ENCODE measurements at places on chromosomes 1 and 21.

- no peak for DNase-seq
These were observed 21.5 kb upstream of the ST6GALNAC3 start for GRCh38 chr1:76053021-76053420.

- no peak for DNase-seq
These were observed 27.3 kb downstream of the SPSB1 start for GRCh38 chr1:9319789-9320519.

GRCh38 chr1:115706587-115707425 lies 61.7 kb downstream of the CASQ2 start:
- DNase-seq: peak; percentile 11

- peak; percentile 8 for DNase-seq
These were observed 65.5 kb upstream of the LAPTM5 start for GRCh38 chr1:30822966-30823581.

DNA sequence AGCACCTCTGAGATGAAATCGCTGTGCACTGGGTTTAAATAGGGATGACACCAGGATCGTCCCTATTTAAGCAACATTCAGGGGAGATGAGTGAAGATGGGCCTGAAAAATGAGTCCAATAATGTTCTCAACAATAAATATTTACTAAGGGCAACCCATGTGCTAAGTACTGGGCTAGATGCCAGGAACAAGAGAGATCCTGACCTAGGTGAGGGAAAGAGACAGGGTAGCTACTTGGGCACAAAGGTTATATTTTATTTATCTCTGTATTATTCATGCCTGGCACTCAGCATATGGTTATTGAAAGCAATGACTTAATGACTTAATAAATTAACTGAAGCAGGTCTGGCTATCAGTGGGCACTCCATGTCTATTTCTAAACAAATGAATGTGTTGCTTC lies 27.4 kb upstream of the AVPR1B start:
- DNase-seq: no peak

- DNase-seq: no peak
These were observed 50.8 kb downstream of the CNIH3 start for GRCh38 chr1:224666913-224667312.

DNA sequence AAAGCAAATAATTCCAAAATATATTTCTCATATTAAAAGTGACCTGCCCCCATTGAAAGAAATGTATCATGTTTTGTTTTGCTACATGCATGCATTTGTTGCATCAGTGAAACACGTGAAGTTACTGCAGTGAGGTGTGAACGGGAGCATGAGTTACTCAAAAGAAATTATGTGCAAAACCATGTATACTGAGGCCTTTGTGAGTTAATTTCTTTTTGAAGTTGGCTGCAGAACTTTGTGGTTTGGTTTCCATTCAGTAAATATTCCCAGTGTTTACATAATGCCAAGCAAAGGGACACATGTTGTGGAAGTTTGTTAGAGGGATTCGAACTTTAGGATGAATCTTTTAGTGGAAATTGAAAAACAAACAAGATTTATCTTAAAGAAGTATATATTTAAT lies 619.4 kb upstream of the ADAMTS5 start:
- no peak for DNase-seq

DNA sequence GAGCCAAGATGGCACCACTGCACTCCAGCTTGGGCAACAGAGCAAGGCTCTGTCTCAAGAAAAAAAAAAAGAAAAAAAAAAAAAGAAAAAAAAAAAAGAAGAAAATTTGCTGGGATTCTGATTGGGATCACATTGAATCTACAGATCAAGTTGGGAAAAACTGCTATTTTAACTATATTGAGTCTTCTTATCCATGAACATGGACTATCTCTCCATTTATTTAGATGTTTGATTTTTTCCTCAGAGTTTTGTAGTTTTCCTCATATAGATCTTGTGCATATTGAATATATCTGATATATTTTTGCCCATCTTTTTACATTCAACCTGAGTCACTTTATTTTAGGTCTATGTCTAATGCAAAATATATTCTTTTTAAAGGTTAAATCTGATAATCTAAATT lies 58.3 kb upstream of the B3GALNT2 start:
- no peak for DNase-seq

- no peak for DNase-seq
These were observed 51.8 kb downstream of the DOP1B start for GRCh38 chr21:36208326-36209013.

DNA sequence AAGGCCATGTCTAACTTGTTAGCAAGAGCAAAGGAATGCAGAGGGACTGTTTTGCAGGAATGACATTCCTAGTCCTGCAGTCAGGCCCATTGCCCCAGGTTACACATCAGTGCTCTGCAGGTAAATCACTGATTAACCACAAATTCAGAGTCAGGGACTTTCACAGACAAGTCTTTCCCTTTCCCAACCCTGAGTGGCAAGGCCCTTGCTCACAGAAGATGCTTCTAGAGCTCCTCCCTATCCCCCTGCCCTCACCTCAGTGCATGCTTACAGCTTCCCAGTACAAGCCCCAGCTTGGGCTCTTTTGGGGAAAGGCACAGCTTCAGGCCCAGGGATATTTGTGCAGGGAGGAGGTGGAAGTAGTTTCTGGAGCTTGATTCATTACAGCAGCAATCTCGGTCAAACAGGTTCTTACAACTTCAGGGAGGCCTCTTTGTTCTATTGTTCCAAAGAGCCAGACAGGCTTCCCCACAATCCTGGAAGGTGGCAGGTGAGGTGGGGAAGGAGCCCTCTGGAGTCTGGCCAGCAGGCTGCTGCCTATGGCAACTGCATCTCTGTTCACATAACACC lies 53.9 kb downstream of the CASQ2 start:
- DNase-seq: no peak

DNA sequence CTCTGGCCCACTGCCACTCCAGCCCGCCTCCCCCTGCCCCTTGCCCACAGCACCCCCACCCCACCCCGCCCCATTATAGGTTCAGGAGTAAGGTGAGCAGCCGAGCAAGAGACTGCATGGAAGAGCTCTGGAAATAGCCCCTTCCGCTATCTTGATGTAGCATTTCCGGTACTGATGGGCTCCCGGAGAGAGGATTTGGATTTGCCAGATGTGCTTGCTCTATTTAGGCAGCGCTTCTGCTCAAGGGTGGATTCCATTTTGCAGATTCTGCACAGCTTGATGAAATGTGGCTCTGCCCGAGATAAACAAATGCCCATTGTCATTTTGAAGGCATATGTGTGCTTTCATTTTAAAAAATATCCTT lies 6.9 kb downstream of the TGFB2 start:
- no peak for DNase-seq

DNA sequence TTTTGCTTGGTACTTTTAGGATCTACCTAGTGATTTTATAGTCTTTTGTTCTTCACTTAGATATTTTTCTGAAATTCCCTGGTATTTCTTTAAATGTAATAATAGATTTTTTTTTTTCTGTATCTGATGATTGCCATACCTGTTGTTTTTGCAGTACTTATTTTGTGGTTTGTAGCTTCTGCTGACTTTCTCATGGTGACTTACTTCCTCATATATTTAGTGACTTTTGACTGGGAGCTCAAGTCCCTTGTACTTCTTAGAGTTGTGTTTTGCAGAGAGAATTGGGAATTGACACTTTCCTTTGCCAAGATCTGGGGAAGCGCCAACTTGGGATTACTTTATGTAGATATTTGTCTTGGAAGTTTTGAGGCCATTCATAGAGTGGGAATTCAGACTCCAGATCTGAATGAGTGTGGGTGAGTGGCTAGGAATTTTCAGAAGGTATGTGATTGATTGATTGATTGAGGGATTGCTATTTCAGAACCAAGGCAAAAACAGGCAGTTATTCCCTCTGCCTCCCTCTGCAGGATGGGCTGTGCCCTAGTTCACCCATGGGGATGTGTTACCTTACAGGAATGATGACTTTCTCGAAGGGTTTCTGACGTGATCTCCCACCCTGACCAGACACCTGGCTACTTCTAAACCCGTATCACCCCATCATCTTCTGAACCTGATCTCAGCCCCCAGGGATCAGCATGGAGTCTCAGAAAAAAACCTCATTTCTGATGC lies 219.5 kb downstream of the URB2 start:
- no peak for DNase-seq

DNA sequence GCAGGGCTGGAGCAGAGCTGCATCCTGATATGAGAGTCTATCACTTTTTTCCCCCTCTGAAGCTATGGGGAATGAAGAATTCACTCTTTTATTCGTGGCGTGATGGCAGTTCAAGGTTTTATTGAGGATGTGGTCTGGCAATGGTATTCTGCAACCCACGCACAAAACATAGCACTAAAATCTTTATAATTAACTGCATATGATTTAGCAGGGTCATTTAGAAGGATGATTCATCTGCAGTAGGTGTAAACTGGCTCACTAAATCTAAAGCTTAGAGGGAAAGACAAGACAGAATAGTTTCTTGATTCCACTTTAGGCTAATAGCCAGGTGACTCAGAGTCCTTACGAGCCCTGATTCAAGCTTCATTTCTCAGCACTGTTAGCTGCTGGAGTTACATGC lies 25.0 kb upstream of the CHRM3 start:
- DNase-seq: no peak

DNA sequence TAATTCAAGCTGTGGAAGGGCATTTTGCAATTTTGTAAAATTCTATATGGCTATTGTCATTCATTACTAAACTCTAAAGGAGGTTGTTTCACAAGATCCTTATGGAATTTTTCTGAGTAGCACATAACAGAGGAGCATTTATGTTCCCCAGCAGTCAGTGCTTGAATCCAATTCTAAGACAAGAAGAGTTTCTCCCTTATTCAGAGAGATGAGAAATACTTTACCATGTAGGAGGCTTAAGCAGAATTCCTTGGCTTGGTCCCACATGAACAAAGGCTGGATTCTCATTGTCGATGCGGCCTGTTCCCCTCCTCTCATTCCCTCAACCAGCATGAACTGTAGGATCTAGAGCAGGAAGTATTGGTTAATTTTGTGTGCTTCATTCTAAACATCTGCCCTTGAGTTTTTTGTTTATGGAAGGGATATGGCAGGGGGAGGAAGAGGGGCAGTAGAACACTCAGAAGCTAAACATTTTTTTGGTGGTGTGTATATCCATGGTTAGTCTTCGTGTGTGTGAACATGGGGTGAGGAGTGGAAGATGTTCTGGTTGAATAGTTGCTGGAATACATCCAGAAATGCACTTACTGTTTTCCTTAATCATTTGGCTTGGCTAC lies 74.3 kb downstream of the LAMC1 start:
- DNase-seq: no peak

- peak; percentile 75 for DNase-seq
These were observed 26.2 kb upstream of the C1orf105 start for GRCh38 chr1:172394141-172394751.

- peak; percentile 47 for DNase-seq
These were observed 6.4 kb downstream of the UTP11 start for GRCh38 chr1:38018864-38019343.

GRCh38 chr1:204602871-204603542 lies 82.5 kb downstream of the LRRN2 start:
- no peak for DNase-seq

DNA sequence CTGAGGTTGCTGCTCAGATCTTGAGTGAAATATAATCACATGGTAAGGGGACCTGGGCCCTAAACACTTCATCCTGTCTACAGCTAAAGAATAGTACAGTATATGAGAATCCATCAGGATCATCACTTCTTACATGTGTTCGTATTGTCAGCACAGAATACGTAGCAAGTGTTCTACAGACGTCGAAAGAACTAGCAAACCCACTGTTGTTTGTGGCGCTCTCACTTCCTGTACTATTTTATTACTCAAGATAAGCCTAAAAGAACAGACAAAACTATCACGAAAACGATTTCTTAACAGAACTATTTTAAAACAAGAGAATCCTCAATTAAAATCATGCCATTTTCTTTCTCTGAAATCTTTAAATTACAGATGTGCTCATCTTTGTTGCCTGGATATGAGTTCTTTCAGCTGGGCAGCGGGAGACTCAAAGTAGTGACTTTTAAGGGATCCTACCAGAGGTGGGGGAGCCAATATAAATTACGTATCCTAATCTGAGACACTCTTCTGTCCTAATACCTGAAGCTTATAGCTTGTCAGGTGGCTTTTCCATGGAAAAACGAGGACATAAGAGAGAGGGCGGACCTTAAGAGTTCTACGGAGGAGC lies 724 bp downstream of the ST7L start:
- peak; percentile 71 for DNase-seq

- no peak for DNase-seq
These were observed 554.6 kb upstream of the NCAM2 start for GRCh38 chr21:20443558-20444155.

- DNase-seq: no peak
These were observed 22.7 kb downstream of the PRKACB start for GRCh38 chr1:84166797-84167196.

DNA sequence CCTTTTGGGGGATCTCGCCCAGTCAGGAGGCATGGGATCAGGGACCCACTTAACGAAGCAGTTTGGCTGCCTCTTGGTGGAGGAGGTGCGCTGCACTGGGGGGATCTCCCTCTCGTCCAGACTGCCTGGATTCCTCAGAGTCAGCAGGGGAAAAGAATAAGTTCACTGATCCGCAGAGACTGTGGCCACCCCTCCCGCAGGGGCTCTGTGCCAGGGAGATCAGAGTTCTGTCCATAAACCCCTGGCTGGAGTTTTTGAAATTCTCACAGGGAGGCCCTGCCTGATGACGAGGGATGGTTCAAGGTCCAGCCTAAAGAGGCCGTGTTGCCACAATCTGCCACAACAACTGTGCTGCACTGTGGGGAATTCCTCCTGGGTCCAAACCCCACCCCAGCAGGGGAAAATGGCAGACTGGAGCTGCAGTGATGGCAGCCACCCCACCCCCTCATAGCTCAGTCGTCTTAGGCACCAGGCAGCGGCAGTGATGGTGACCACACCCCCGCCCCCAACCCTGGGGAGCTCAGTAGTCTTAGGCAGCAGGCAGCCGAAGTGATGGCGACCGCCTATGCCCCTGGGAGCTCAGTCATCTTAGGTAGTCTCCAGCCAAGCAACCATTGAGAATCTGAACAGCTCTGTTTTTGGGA lies 273.8 kb upstream of the USP25 start:
- DNase-seq: no peak

DNA sequence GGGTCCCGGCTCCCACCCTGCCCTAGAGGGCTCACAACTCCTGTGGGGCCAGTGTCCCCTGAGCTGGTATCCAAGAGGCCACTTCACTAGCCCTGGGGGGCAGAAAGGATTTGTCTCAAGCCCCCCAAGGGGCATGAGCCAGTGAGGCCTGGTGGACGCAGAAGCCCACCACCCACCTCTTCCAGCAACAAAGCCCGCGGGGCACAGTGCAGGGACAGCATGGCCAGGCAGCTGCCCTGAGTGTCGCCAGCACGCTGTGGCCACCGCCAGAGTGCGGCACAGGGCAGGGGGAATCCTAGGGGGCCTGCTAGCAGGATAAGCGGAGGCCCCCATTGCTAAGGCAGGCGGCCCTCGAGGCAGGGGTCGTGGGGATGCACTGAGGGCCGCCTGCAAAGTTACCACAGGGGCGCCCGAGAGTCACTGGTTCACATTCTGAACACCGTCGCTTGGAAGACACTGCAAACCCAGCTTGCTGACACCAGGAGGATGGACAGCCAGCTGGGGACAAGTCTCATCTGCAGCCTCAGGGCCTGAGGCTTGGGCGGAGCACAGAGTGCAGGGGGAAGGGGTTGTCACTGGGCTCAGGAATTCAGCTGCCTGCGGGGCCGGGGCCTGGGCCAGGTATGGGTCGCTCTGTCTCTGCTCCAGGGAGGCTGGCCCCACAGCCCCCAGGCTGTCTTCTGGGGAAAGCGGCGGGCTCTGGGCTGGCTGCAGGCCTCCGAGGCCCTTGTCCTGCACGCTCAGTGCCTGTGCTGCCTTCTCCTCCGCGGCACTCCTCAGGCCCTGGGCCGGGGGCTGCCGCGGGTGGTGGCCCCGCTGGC lies 26.8 kb downstream of the SLC19A1 start:
- DNase-seq: no peak
